ENCODE measurements at places on chromosomes 6 and 20.
A peak's percentile ranks its signal among the peaks of the same experiment; 100 is the strongest.

DNA sequence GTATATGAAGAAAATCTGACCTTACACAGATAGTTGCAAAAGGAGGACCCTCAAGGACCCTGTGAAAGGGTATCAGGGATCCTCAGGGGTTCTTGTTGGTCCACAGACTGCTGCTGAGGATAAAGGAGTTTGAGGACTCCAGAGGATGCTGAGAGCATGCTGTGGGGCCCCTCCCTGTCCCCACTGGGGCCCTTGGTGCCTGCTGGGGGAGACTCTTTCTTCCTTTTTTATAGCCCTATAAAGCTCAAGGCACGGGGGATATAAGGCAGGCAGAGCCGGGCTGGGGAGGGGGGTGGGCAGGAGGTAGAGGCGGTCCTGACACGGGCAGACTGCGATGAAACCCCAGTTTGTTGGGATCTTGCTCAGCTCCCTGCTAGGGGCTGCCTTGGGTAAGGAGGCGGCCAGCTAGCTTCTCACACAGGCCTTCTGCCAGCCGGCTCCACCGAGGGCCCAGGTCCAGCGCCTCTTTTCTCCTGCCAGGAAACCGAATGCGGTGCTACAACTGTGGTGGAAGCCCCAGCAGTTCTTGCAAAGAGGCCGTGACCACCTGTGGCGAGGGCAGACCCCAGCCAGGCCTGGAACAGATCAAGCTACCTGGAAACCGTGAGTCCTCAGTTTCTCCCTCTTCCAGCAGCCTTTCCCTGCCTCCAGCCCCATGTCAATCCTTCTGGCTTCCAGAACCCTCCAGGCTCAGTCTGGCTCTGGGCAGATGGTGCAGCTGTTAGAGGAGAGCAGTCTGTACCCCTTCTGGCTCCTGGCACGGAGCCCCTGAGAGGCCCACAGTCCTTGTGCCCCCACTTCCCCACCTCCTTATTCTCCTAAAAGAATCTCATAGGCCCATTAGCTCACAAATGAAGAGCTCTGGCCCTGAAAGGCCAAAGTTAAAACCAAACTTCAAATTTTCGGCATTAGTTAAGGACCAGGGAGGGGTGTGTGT is at the start of gene LY6G6D:
Gene LY6G6D (plus strand): TSS at position 327 of the 937 bp plus-strand sequence. CDS start 8 bp downstream, at position 335.
- no peak for DNase-seq

DNA sequence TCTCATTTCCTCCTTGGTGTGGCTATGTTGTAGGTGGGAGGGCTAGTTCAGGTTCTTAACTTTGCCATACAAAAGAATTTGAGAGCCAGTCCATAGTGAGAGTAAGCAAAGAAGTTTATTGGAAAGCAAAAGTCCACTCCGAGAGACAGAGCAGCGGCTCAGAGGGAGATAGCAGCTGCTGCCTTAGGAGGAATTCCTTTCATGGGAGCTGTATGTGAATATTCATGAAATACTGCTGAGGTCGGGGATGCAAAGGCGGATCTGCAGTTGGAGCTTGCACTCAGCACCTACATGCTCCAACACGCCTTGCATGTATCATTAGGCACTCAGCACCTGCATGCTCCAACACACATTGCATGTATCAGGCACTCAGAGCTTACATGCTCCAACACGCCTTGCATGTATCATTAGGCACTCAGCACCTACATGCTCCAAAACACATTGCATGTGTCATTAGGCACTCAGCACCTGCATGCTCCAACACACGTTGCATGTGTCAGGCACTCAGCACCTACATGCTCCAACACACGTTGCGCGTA is 54.9 kb downstream of the CDH4 start:
- no peak for DNase-seq

DNA sequence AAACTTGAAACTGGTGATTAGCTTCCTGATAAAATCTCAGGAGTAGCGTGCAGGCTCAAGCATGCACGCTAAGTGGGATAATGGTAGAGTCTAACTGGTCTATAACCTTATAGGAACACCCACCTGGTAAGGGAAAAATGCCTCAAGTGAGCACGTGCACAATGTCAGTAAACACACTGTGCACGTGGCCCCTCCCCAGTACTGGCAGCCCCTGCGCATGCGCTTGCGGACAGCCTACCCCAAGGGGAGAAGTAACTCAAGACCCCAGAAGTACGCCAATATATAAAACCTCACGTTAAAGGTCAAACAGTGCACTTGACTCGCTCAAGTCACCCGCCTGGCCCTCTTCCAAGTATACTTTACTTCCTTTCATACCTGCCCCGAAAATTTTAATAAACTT is 23.1 kb upstream of the DOK5 start:
- no peak for DNase-seq

GRCh38 chr20:46362921-46363867 is 43.2 kb downstream of the ELMO2 start:
- no peak for DNase-seq

- DNase-seq, result no peak
These were observed 6.4 kb upstream of the MPC1 start for GRCh38 chr6:166389119-166389518.

- no peak for DNase-seq
These were observed 1424.8 kb upstream of the EYS start for GRCh38 chr6:67131827-67132226.

DNA sequence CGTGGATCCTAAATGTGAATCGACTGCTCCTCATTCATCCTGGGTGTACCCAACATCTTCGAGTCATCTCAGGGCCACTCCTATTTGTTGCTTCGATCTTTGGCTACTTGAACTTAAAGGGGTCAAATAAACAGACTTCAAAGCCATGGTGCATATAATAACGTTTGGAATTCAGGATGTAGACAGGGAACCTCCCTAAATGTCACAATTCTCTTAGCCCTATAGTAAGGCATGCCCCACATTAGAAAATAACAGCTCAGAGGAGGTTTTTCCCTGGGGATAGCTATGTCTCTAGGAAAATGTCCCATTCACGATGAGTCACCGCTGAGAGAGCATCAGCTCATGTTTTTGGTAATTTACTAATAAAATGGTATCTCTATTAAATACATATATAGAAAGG is 54.8 kb upstream of the BMP6 start:
- DNase-seq, result no peak

DNA sequence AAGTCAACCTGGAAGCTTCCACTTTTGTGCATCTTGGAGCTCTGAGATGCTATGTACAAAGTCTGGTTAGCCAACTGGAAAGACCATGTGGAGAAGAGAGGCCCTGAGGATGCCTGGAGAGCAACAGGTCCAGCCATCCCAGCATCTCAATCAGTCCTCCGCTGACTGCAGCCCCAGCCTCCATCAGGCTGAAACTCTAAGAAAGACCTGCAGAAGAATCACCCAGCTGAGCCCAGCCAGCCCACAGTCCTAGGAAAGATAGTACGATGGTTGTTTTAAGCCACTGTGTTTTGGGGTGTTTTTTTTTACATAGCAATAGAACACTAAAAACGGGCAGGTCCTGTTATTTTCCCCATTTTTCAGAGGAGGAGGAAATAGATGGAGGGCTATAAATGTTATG is 84.0 kb downstream of the NCR2 start:
- no peak for DNase-seq

DNA sequence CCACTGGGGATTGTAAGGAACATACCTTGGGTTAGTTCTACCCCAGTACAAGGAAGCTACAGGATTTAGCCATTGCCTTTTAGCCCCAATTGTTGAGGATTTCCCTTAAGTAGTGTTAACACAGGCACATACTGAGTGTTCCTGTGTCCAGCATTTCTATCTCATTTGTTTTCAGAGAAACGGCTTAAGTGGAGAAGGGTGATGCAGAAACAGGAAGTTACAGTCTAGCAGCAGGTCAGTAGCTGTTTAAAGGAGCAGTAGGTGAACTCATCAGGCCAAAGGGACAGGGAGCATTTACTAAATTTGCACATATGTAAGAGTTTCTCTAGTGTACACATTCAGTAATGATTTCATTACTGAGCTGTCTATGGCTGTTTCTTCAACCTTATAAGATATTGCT is 644.2 kb upstream of the GJE1 start:
- DNase-seq, result no peak

- DNase-seq, result no peak
These were observed 395.9 kb downstream of the DHX35 start for GRCh38 chr20:39358052-39358451.

DNA sequence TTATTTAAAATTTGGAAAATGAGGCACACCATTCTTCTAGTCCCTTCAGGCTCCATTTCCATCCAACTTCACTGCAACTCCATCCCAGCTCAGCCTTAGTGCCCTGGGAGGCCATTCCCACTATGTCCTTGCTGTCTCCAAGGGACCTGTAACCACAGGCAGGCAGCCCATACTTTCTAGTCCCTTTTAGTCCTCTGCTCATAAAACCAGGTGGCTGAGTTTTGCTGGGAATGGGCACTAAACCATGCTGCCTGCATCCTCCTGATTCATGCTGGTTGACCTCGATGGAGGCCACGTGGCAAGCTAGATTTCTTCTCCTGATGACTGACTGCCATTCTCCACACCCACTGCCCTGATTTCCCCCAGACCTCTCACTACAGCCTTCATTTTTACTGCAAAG is 27.5 kb upstream of the MYMX start:
- no peak for DNase-seq

DNA sequence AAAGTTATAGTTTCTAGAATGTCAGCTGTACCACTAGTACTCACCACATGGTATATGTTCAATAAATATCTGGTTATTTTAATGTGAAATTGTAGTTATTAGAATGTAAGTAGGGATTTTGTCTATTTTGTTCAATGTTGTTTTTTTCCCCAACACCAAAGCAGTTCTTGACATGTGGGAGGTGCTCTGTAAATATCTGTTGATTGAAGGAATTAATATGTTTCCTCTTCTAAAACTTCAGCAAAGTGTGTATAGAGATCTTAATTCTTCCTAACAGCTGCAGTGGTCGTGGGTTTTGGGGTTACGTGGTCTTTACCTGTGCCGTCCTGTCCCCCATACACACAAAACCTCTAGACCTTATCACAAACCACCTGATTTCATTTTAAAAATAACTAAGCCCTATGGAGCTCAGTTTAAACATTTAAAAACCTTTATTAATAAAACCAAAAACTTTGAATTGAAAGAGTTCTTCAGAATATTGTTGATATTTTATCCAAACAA is 471.9 kb upstream of the SOX4 start:
- DNase-seq, result no peak

- peak; percentile 84 for DNase-seq
These were observed 8.1 kb upstream of the OCSTAMP start for GRCh38 chr20:46558511-46558959.

GRCh38 chr20:35600993-35601973 is 14.3 kb upstream of the SPAG4 start:
- DNase-seq, result peak; percentile 89

- no peak for DNase-seq
These were observed 293.5 kb downstream of the SMOC2 start for GRCh38 chr6:168734523-168734922.

GRCh38 chr6:156720691-156721685 is 56.2 kb upstream of the ARID1B start:
- DNase-seq, result no peak

DNA sequence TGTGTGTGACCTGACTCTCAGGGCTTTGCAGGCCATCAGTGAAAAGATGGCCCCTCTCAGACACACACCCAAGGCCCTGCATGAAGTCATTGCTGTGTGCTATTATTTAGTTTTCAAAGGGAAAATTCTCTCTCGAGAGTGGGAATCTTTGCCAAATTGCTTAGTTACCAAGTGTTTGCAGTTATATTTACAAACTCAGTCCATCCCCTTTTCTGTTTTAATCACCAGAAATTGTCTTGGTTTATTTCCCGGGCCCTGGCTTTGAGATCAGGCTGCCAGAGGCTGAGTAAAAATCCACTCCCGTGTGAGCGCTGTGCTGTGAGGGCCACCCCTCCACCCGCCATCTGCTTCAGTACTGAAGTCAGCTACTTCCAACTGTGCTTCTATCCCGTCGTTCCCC is 163.1 kb downstream of the SOD2 start:
- no peak for DNase-seq

DNA sequence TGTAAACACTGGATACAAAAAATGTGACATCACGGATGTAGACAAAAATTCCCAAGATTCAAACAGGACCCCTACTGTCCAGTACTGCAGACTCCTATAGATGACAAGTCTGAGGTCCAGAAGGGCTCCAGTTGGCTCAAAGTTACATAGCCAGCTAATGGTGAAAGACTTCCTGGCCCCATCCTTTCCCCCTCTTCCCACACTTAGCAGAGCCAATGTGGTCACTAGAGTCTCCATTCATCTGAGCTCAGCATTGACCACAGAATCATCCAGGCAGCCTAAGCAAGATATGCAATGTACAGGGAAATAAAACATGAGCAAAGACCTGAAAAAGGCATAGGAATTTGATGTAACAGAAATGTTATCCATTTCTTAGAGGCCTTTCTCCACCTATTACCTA is 180.5 kb downstream of the ADAT2 start:
- DNase-seq, result no peak

- no peak for DNase-seq
These were observed 591.8 kb downstream of the TFAP2B start for GRCh38 chr6:51410453-51410852.

DNA sequence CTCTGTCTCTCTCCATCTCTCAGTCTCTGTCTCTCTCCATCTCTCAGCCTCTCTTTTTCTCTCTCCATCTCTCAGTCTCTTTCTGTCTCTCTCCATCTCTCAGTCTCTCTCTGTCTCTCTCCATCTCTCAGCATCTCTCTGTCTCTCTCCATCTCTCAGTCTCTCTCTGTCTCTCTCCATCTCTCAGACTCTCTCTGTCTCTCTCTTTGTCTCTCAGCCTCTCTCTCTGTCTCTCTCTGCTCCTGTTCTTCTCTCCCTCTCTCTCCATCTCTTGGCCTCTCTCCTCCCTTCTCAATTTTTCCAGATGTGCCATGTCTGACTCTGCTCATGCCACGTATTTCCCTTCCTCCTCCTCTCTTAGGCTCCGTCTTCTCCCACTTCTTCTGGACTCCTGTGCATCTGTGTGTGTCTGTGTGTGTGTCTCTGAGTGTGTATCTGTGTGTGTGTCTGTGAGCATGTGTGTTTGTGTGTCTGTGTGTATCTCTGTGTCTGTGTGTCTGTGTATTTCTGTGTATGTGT is 72.7 kb downstream of the SRC start:
- no peak for DNase-seq

- no peak for DNase-seq
These were observed 14.2 kb downstream of the SLC23A2 start for GRCh38 chr20:4987130-4987529.

GRCh38 chr6:138393871-138394783 is 9.9 kb upstream of the HEBP2 start:
- no peak for DNase-seq

GRCh38 chr6:129368076-129368475 is 341.9 kb downstream of the ARHGAP18 start:
- no peak for DNase-seq

GRCh38 chr6:34705241-34705640 is 8.7 kb upstream of the ILRUN start:
- no peak for DNase-seq

DNA sequence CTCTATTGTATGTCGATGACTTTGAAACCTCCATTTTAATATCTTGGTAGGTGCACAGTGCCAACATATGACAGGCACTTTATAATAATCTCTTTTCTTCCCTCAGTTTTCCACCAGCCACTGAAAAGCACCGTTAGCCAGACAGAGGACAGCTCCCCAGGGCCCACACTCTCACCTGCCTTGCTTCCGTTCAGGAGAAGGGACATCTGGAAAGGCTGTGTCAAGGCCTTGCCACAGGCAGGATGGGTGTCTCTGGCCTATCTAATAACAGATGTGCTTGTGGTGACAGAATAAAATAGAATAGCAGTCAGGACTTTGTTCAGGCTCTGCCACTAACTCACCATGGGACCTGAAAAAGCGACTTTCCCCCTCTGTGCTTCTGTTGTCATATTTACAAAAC is 75.5 kb upstream of the CCDC167 start:
- DNase-seq, result no peak

All from activated CD4-positive, alpha-beta memory T cell treated with anti-CD3 and anti-CD28 coated beads for 36 hours (primary cell).